ENCODE measurements at places on chromosomes 2 and 18. TPM values are rescaled to one million over a fixed set of nuclear protein-coding genes. Genes with fewer than 3 reads are reported as not detected.
A peak's percentile ranks its signal among the peaks of the same experiment; 100 is the strongest.

- peaks cover 50% of the 10 kb centered on the region for H3K27me3 ChIP-seq
- peak overlapping the region; percentile 78 for H3K4me3 ChIP-seq
- peaks cover 4% of the 10 kb centered on the region for H3K36me3 ChIP-seq
- no peak overlapping the region for H3K27ac ChIP-seq
- H3K4me1 ChIP-seq: peaks cover 6% of the 10 kb centered on the region
Measured at GRCh38 chr2:232484628-232485347, 2.8 kb downstream of the ECEL1 start.

MATN3 gene
- total RNA-seq: not detected

GRCh38 chr18:23584019-23584983 is 2.0 kb downstream of the NPC1 start:
- H3K4me3 ChIP-seq: no peak overlapping the region
- no peaks in the 10 kb centered on the region for H3K27me3 ChIP-seq
- no peak overlapping the region for H3K27ac ChIP-seq
- no peaks in the 10 kb centered on the region for H3K36me3 ChIP-seq
- H3K4me1 ChIP-seq: peaks cover 38% of the 10 kb centered on the region

MC4R gene
- total RNA-seq: not detected

DNA sequence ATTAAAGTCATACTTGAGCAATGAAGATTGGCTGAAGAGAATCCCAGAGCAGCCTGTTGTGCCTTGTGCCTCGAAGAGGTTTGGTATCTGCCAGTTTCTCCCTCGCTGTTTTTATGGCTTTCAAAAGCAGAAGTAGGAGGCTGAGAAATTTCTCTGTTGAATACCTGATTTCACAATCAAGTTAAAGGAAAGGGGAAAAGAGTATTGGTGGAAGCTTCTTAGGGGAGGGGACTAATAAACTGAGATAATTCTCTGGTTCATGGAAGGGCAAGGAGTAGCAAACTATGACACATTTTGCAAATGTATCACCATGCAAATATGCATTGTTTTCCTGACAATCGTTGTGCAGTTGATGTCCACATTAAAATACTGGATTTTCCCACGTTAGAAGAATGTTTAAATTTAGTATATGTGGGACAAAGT is at the start of gene IL1B:
Gene IL1B, minus strand, starts transcription at position 85 of the 423 bp plus-strand sequence. CDS start 550 bp downstream, outside the sequence.
- H3K4me1 ChIP-seq: peaks cover 5% of the 10 kb centered on the region
- H3K27ac ChIP-seq: no peak within 1 kb of the TSS
- H3K27me3 ChIP-seq: peaks cover 41% of the 10 kb centered on the region
- H3K4me3 ChIP-seq: no peak within 1 kb of the TSS
- no peaks in the 10 kb centered on the region for H3K36me3 ChIP-seq
- no peak for DNase-seq

MAP2 gene
- total RNA-seq: 0.17 TPM

Data from T-helper 17 cell (primary cell).